MM.1S (cell line): ENCODE measurements at places on chromosomes 4 and X.
A peak's percentile ranks its signal among the peaks of the same experiment; 100 is the strongest.

- no peak for DNase-seq
These were observed 36.6 kb upstream of the BTC start for GRCh38 chr4:74830928-74831327.

GRCh38 chr4:148420397-148420796, 21.8 kb downstream of the NR3C2 start:
- no peak for DNase-seq

GRCh38 chr4:21765810-21766407, 182.7 kb downstream of the KCNIP4 start:
- DNase-seq, result peak; percentile 51

DNA sequence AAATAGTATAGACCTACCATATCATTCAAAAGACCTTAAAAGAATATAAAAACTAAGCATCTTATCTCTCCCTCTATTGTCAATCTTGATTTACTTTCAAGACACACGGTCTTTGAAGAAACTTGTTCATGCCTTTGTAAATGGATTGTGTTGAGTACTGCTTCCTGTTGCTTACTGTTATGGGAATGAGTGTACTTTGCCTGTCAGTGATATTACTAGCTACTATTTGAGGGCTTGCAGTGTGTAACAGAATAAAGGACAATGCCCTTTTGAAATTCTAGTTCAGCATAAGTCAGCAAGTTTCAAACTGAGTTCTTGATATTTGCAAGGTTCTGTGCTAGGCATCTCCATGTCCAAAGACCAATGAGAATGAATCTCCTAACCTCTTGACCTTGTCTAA, 36.0 kb downstream of the CDKL5 start:
- no peak for DNase-seq

DNA sequence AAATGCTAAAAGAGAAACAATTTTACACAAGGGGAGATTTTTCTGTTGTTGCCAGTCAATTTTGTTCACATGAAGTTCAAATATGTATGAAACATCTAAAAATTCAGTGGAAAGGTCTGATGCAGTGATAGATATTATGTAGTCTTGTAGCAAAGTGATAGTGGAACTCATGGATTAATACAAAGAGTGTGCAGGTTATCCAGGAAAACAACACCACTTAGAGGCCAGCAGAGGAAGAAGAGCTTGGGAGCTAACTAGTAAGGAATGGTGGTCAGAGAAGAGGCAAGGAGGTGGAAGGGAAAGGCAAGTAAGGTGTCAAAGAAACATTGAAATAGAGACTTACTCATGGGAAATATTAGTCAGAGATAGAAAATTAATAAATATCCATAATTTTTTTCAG, 395.6 kb downstream of the MAPK10 start:
- DNase-seq, result no peak

DNA sequence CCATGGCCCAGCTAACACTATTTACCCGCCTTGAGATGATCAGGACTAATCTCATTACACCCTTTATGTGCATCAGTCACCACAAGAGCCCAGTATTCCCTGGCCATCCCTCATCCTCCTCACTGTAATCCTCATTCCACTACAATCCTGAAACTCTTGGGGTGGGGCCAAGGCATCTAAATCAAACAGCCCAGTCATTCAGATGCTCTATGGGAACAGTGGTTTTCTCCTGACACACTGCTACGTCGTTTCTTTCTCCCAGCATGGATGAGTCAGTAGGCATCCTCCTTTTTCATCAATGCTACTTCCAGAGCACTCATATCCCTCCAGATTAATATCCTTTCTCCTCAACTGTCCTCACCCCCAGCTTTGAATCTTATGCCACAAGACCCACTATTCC, 5.6 kb downstream of the SDAD1 start:
- DNase-seq, result no peak

GRCh38 chr4:98305576-98305975, 44.4 kb downstream of the RAP1GDS1 start:
- DNase-seq, result no peak

GRCh38 chr4:3517731-3518510, 14.3 kb downstream of the LRPAP1 start:
- no peak for DNase-seq

DNA sequence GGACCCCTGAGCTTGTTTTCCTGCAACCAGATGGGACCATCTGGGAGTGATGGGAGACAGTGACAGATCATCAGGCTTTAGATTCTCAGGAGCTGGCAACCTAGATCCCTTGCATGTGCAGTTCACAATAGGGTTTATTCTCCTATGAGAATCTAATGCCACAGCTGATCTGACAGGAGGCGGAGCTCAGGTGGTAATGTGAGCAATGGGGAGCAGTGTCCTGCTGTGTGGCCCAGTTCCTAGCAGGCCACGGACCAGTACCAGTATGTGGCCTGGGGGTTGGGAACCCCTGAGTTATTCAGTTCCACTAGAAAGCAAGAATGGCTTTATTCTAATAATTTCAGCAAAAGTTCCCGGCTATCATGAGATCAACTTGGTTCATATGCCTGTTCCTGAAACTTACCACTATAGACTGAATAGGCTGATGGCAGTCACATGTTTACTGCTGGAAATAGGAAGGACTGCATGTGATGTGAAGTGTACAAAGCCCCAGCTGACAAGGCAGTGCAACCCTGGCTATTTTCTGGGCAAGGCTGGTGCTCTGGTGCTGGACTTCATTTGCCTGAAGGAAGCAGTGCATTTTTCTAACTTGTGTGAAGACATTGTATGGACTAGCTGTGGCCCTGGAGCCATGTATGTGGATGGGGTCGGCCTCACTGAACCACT, 107.2 kb downstream of the SPRY1 start:
- no peak for DNase-seq
